ENCODE measurements at places on chromosomes 16 and 17.

GRCh38 chr17:6919158-6919557 lies 76.7 kb upstream of the ALOX12 start:
- DNase-seq: no peak

DNA sequence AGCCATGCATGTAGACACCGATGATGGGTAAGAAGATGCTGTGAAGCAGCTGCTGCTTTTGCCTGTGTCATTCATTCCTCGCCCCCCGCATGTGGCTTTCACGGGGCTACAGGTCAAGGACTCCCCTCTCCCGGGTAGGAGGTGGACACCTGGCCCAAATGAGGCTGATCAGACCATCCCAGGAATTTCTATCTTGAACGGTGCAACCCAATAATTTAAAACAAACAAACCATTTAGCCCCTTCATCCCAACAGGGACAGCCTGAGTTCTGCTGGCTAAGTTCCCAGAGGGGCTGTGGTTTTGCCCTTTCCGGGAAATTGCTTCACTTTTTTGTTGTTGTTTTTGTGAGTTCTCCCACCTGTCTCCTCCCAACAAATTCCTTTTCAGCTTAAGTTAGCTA lies 137.7 kb upstream of the CDH5 start:
- DNase-seq: no peak

DNA sequence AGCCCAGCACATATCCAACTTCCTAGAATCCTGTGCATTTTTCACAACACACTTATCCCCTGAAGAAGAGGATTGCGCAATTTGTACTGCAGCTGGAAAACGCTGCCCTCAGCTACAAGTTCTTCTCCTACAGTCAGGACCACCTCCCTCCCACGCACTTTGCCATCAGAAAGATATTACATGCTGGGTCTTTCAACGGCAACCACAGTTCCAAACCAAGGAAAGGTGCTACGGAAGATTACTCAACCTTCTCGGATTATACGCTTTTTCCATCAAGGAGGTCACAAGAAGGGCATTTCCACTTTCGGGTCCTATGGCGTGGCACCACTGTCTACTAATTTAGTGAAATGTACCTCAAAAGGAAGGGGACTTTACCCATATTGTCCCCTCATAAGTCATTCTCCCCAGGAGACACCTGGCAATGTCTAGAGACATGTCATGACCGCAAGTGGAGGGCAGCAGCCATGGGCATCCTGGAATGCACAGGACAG lies 35.2 kb downstream of the USP7 start:
- DNase-seq: peak; percentile 29

GRCh38 chr17:50499721-50500120 lies 8.5 kb upstream of the MYCBPAP start:
- DNase-seq: no peak

DNA sequence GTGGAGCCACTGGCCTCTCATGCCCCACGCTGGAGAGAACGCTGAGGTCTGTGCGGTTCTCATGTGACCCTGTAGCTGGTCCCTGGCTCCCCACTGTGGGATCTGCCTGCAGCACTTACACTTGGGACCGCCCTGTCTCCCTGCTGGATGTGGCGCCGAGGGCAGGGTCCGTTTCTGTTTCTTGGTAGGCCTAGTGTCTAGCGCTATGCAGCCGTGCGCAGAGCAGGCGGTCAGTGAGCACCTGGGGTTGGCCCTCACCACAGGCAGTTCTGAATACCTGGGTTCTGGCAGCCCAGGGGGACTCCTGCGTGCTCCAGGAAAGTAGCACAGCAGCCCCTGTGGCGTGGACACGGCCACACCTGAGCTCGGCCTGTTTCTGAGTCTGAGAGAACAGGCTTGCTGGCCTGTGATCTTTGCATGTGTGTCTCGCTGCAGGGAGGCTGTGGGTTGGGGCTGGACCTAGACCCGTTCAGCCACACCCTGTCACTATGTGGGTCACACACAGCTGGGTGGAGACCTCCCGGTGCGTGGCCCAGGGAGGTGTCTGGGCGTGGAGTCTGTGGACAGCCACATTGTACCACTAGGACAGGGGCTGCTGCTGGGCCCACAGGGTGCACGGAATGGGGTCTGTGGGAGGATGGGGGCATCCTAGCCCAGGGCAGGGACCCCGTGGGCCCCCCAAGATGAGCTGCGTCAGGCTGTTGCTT lies 2.8 kb downstream of the CAPN15 start:
- DNase-seq: no peak

- DNase-seq: no peak
Measured at GRCh38 chr17:43721537-43722268, 36.9 kb downstream of the SOST start.

DNA sequence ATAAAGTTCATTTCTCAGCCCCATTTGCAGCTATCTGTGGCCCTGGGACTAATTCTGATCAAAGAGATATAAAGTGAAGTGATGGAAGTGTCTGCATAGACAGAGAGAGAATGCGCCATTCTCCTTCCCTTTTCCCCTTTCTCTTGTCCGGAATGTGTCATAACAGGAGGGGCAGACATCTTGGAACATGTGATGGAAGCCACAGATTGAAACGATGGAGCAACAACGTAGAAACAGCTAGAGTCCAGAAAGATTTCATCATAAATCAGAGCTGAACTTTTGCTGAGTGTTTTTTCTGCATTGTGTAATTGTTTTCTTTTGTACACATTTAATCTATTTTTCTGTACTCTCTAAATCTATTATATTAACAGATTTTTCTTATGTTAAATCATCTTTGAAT lies 11.3 kb downstream of the ASGR1 start:
- no peak for DNase-seq

GRCh38 chr17:80441133-80441578 lies 26.2 kb downstream of the ENDOV start:
- DNase-seq: peak; percentile 68

DNA sequence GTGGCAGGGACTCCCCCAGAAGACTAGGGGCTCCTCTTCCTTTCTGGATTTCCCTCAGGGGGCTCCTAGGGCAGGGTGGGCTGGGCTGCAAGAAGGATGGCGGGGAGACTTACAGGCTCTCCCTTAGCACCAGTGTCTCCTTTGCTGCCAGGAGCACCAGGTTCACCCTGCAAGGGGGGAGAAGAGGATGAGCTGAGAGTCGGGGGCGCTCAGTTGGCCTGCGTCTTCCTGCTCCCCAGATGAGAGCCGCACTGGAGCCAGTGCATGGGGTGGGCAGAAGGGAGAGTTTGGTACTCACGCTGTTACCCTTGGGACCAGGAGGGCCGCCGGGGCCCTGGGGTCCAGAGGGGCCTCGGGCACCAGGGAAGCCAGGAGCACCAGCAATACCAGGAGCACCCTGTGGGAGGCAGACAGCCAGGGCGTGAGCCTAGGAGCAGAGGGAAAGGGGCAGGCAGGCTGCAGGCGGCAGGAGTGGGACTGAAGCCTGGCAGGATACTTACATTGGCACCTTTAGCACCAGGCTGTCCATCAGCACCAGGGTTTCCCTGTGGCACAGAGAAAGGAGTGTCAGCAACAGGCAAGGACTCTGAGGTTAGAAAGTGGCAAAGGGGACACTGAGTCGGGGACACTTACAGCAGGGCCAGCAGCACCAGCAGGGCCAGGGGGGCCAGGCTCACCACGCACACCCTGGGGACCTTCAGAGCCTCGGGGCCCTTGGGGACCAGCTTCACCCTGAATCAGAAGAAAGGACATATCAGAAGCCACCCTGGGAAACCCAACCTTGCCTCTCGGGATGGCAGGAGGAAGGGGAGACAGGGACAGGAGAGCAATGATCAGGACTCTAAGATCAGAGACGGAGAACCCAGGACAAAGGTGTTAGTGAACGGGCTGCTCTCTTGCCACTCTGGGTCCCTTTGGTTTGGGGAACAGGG lies 6.2 kb downstream of the COL1A1 start:
- no peak for DNase-seq

DNA sequence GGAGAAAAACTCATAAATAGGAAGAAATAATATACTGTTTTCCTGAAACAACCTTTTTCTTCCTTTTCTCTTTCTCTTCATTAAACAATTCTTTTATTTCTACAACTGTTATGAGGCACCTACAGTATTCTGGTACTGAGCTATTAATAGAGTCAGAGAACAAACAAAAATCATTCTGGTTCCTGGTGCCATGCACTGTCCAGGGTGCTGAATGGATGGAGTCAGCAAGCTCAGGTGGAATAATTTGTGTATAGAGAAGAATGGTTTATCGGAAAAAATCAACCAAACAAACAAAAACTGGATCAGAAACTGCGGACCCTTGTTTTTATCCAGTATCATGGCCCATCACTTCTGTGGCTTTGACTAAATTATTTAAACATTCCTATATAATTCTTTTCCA lies 430.3 kb upstream of the GOT2 start:
- peak; percentile 32 for DNase-seq

DNA sequence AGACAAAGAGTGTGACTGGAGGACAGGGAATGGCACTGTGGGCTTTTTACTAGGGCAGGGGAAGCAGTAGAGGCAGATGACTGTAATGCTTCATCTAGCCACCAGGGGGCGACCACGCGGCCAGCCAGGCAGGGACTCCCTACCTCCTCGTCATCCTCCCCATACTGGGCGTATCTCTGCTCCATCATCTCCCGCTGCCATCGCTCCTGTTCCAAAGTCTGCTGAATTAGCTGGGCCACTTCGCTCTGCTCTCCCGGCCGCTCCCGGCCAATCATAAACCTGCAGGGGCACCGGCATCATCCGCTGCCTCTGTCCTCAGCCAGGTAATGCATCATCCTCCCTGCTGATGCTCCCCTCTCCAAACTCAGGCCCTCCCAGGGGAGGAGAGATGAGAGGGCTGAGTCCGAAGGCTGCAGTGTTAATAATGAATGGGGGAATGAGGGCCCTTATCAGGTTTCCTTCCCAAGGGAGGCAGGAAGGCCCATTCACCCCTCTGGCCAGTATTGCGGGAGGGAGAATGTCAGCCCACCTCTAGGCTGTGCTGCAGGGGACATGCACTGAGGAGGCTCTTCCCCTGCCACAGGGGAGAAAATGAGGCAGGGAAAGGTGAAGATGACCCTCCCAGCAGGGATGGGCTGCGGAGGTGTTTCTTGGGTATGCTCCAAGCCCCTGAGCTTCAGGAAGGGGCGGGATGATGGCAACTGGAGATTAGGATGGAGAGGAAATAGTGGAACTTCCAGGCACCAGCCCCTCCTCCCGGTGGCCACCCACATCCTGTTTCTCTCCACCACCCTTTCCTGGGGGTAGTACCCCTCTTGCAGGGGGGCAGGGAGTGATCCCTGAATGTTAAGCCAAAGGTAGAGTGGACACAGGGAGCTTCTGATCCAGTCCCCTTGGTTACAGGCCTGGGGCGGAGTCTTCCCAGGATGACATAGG lies 10.3 kb upstream of the SAMD14 start:
- peak; percentile 72 for DNase-seq

- DNase-seq: no peak
Measured at GRCh38 chr17:19365499-19365817, 2.9 kb upstream of the B9D1 start.

DNA sequence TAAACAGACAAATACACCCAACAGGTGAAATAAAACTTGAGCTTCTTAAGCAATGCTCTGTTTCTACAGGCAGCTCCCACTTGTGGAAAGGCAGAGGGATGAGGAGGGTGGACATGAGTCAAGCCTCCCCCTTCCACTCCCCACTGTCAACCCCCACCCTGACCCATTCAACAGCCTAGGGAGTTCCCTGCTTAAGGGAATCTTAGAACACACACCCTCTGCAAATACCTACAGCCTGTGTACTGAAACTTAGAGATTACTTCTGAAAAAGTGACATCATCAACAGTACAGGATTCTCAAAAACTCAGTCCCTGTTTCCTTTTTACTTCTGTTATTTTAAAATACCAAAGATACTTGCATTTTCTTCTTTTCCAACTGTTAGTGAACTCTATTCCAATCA lies 345.4 kb downstream of the SOX9 start:
- no peak for DNase-seq

DNA sequence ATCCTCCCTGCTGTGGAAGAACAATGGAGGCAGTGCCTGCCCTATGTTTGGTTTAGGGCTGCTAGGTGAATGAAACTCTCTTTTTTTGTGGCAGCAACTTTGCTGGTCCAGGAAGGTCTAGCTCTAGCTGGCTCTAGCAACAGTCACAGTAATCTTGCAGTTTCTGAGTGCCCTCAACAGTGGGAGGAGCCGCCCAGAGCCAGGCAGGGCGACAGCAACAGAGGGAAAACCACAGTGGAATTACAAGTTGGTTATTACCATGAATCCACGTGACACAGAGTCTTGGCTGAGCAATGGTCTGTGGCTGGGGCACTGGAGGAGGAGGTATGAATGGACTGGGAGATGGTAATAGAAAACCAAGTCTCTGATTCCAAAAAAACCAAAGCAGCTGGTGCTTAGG lies 10.3 kb downstream of the HSPB9 start:
- no peak for DNase-seq

GRCh38 chr17:79294459-79295071 lies 219.9 kb downstream of the ENGASE start:
- DNase-seq: peak; percentile 75
